ENCODE measurements at places on chromosomes 3 and 15.

DNA sequence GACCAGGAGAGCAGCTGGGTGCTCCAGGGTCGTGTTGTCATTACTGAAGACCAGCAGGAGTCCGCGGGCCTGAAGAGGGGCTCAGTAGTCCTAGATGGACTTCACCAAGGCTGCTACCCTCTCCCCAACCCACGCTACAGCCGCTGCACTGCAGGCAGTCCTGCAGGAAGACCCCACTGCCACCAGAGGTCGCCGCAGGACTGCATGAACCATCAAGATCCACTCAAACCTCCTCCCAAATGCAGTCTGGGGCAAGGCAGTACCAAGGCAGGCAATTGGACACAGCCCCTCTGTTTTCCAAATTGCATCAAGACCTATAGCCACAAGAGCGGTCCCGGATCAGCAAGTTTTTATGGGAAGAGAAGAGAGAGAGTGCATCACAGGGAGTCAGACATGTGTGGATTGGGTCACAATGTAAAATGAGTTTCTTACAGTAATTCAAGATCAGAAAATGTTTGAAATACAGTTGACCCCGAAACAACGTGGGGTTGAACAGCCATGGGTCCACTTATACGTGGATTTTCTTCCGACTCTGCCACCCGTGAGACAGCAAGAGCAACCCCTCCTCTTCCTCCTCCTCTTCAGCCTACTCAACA, 46.7 kb downstream of the DZIP1L start:
- DNase-seq, result peak; percentile 12

DNA sequence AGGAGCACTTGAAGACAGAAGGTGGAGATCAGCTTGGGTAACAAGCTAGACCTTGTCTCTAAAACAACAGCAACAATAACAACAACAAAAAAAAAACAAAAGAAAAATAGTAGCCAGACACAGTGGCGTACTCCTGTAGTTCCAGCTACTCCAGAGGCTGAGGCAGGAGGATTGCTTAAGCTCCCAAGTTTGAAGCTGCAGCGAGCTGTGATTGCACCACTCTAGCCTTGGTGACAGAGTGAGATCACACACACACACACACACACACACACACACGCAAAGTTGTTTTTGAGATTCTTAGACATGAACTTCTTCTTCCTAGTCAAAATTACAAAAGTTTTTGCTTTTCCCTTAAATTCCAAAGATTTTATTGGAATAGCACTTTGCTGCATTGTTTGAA, 93.0 kb upstream of the IGSF10 start:
- DNase-seq, result no peak

- DNase-seq, result no peak
Observed at GRCh38 chr3:105145511-105145910, 221.2 kb upstream of the ALCAM start.

- DNase-seq, result no peak
Observed at GRCh38 chr15:98147415-98147814, 186.9 kb downstream of the ARRDC4 start.

GRCh38 chr15:99445272-99445850, 120.4 kb upstream of the MEF2A start:
- DNase-seq, result no peak

DNA sequence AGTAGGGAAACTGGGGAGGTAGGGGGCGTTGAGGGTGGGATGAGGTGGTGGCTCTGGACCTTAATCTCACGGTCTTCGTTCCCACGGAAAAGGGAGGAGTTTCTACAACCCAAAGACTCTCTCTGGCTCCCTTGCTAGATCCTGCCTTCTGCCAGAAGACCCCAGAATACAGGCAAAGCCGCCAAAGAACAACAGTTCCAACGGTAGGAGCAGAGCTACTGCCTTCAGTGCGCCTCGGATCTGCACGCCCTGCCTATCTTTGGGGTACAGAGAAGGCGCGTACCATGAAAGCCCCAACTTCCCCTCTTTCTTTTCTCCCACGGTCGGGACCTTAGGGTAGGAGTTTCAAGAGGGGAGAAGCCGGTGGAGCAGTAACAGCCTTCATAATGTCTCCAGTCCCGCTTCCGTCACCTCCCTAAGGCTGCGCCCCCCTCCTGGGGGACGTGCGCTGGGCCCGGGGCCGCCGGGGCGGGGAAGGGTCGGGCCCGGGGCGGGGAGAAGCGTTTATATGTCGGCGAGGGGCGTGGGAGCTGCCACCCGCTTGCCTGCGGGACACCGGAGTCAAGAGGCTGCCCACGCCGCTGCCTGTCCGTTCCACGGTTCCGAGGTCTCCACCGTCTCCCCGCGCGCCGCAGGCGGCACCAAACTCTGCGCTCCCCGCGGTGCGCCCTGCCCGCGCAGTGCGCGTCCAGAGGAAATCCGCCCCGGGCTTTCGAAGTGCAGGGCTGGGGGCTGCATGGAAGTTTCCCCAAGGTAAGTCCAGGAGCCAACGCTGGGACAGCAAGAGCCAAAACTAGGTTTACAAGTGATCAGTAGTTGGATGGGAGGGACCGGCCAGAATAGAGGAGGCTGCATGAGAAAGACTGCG, at the start of gene COL6A6:
Gene COL6A6, plus strand, starts transcription at position 533 of the 868 bp plus-strand sequence. CDS start 43,188 bp downstream, outside the sequence.
- no peak for DNase-seq

- no peak for DNase-seq
Observed at GRCh38 chr3:187935623-187936156, 190.4 kb upstream of the BCL6 start.

DNA sequence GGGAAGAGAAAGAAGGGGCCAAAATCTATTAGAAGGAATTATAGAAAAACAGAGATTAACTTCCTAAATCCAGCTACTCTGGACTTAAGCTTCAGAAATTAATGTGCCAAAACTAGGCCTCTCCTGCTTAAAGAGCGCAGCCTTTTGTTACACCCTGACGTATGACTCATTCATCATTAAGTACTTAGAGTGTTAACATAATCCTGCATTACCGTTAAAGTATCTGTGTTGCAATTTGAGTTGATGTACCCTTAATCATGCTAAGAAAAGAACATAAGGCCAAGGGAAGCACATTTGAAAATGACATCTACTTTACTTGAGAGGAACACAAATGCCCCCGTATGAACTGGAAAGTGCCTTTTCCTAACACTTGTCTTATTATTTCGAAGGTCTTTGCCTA, 7.9 kb downstream of the HTR3D start:
- DNase-seq, result no peak

- no peak for DNase-seq
Observed at GRCh38 chr3:48709051-48709461, 8.0 kb downstream of the IP6K2 start.

- no peak for DNase-seq
Observed at GRCh38 chr3:152206243-152206760, 62.4 kb upstream of the MBNL1 start.

GRCh38 chr3:5694266-5694665, 506.8 kb downstream of the EDEM1 start:
- no peak for DNase-seq

DNA sequence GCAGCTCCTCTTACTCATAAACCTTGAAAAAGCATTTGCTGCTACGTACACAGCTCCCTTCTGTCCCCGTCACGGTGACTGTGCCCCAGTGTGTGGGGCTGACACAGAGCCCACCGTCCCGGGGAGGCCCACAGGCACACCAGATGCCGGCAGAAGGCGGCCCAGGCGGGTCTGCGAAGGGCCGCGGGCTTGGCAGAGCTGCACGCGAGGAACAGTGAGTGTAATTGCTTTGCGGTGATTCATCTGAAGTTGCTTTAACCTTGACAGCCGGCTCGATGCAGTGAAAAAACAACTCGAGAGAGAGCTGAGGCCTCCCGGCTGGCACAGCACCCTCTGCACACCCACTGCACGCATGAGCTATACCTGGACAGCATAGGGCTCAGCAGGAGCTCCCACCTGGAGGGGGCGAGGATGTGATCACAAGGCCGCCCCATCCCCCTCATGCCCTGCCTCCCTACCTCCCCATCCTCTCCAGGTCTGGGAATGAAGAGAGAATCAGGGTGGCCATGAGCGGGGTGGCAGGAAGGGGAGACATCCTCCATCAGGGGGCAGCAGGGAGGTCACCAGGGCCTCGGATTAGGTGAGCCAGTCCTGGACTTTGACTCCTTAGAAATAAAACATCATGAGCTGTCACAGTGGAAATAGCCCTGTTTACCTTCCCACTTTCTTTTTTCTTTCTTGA, 172.7 kb downstream of the MEGF11 start:
- no peak for DNase-seq

DNA sequence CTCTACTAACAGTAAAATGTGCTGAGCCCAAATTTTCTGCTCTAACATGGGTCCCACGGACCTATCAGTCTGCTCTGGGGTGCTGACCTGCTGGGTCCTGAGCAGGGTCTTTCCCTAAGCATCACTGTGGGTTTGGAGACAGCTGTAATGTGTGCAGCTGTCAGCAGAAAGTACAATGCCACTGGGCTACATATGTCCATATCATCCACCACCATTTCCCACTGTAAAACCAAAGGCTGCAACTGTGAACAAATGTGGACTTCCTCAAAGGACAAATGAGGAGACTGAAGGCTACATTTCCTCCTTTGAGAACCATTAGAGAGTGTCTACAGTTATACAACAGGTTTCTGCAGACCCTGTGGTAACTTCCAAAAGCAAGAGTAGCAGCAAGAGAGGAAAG, 33.8 kb upstream of the IP6K2 start:
- no peak for DNase-seq

GRCh38 chr15:90382320-90382719, 5.7 kb upstream of the IQGAP1 start:
- no peak for DNase-seq

- DNase-seq, result no peak
Observed at GRCh38 chr15:67820992-67821783, 4.1 kb upstream of the SKOR1 start.

DNA sequence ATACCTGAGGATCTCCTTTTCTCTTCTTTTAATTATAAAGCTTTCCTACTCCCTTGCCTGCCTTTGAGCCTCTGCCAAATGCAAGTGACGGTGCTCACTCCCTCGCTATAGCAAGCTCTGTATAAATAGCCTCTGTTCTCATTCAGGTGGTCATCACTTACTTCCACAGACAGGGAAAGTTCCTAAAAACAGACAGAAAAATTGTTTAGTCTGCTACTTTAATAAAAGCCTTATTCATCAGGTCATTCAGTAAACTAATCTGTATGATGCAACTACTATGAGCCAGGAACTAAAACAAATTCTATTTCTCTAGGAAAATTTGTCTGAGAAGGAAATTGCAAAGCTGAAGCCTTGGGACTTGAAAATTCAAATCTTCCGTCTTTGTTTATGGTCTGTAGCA, 10.2 kb upstream of the DLG1 start:
- no peak for DNase-seq

DNA sequence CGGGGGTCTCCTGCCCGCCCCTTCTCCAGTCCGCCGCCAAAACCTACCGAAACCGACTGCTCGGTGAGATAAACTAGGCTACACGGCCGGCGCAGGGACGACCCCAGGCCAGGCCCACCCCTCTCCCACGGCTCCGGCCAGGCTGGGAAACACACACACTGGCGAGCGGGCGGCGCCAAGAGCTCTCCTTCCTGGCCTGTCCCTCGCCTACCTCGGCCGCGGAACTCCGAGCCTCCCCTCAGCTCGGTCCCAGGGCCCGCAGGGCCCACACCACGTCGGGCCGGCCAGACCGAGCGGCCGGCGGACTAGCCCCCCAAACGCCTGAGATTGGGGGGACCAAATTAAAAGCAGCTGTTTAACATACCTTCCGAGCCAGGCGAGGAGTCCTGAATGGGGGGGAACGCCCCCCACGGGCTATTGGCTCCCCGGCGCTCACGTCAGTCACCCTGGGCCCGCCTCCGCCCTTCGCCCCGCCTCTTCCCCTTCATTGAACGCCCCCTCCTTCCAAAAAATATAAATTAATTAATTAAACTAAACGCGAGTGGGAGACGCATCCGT, 4.0 kb upstream of the SIN3A start:
- DNase-seq, result peak; percentile 62

DNA sequence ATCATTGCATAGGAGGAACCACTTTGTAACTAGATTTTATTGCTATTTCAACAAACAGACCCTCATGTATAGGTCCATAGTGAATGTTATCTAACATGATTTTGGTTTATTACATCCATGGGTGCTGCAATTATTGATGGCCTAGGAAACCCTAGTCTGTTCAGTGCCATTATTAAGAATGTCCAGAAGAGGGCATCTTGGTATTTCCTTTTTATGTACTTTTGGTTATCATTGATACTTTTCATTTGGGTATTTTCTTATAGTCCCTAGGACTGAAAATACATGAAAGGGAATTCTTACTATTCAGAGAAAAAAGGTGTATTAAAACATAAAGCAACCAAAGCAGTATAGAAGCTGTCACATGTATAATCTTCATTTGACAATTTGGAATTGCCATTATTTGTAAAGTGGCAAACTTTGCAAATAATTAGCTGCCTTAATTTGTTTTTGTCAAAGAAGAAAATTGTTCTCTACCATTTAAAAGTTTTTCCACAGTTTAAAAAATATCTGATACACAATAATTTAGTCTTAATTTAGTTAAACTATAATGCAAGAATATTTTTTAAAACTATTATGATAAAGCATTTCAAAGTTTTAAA, 48.7 kb downstream of the CNOT10 start:
- DNase-seq, result no peak

DNA sequence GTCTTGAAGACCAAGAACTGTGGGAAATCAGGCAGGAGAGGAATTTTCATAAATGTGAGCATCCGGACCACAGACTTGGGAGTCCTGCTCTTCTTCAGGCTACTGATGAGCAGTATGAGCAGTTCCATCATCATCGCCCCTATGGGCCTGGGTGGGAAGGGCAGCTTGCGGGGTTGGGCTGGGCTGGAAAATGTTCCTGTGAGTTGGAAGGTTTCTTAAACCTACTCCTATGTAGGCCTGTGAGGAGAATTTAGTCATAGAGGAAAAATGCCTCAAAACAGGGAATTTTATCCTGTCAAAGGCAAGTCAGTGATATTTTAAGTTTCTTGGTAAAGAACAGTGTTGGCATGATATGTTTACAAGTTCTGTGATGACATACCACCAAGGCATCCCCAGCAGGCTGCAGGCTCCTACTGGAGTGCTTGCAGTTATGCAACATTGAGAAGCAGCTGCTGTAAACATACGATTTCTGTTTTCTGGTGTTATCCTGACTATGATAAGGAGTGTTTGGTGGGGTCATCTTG, 10.3 kb downstream of the MASP1 start:
- no peak for DNase-seq

DNA sequence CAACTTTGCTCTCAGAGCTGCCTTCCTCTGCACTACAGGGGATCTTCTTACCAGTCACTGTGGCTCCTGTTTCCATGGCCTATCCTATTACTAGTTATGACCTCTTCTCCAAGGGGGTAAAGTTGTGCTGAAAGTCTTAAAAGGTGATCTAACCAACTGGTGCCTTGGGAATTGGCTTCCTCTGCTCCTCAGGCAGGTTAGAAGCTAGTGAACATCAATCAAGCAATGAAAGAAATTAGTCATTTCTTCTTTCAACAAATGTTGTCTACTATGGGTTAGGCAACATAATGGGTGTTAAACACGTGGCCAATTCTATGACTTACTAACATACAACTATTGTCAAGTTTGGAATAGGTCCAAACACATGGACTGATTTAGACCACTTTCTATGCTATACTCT, 571.4 kb upstream of the NAALADL2 start:
- no peak for DNase-seq

GRCh38 chr15:100918034-100918689, 995 bp upstream of the LRRK1 start:
- no peak for DNase-seq
